ENCODE measurements at places on chromosomes 4 and X.

DNA sequence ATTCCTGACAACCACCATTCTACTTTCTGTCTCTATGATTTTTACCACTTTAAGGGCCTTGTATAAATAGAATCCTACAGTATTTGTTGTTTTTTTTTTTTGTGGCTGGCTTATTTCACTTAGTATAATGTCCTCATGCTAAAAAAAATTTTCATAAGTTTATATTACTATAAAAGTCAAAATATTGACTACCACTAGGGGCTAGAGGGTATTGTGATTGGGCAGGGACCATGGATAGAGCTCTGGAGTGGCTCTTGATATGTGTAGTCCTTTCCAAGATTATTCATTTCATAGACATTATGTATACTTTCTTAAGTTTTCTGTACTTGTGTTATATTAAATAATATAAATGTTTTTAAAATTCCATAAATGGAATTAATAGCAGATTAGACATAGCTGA lies 34.6 kb downstream of the MYOZ2 start:
- no peak for DNase-seq

DNA sequence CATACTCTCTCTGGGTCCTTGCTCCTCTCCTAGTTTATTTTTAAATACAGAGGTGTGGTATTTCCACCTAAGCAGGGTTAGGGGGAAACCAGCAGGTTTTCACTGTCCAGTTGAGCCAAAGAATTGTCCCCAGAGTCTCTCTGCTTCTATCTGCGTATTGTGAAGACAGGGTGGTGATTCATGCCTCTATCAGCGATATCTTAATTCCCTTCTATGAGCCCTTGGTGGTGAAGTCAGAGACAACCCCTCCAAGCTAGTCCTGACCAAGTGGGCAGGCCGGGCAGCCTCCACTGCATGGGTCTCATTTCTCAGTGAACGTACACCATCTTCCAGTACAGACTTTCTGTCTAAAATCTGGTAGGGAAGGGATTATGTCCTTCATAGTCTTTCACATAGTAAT lies 100.5 kb upstream of the GPR34 start:
- no peak for DNase-seq

DNA sequence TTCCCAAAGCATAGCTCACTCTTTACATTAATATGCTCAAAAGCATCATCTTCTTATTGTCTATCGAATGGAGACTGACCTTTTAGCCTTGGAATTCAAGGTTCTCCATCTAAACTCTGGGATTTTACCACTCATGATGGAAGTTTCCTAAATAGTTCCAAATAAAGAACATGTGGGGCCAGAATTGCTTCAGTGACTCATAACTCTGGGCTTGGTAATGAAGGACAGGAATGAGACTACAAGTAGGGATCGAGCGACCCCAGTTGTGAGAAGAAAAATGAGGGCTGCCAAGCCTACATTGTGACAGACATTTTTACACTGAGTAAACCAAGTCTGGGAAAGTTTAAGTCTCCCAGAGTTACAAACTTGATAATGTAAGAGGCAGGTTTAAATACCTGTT lies 269.9 kb downstream of the CBLL2 start:
- DNase-seq = no peak

DNA sequence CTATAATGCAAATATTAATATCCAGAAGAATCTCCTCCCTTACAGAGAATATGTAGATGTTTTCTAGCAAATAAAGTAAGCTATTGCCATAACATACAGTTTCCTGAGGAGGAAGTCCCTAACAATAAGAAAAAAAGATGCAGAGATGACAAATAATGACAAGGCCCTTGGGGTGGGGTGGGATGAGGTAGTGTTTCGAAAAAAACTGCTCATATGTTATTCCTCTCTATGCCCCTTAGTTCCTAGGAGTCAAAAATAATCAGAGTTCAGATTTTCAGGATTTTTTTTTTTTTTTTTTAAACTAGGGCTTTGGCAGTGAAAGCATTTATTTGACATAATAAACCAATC lies 99.0 kb downstream of the ZAR1 start:
- DNase-seq = no peak
